ENCODE measurements at places on chromosomes 4 and X. TPM values are rescaled to one million over a fixed set of nuclear protein-coding genes. Genes with fewer than 3 reads are reported as not detected.

DNA sequence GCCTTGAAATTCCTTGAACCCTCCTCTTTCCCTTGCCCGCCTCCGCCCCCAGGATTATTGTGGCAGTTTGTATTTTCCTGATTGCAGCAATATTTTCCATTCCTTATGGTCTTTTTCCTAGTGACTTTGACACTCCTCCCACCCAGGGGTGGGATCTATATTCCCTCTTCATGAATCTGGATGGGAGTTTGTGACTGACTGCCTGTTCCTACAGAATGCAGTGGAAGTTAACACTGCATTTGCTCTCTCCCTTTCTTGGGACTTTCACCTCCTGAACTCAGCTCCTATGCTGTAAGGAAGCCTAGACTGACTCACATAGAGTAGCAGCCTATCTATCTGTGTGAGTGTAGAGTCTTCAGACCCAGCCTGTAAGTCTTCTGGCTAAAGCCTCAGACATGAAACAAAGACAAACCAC, 2.2 kb downstream of the FUNDC2 start:
- DNase-seq = peak; percentile 60

- no peak for DNase-seq
These were observed 256.2 kb downstream of the TRAM1L1 start for GRCh38 chr4:116829187-116829586.

GRCh38 chr4:81350040-81350439, 121.7 kb downstream of the RASGEF1B start:
- no peak for DNase-seq

HSD17B11 gene
- 37.0 TPM for total RNA-seq

AR gene
- 4.8 TPM for total RNA-seq

IQSEC2 gene
- 10.2 TPM for total RNA-seq

GRCh38 chrX:1502241-1502640, 34.7 kb downstream of the P2RY8 start:
- DNase-seq = no peak

DNA sequence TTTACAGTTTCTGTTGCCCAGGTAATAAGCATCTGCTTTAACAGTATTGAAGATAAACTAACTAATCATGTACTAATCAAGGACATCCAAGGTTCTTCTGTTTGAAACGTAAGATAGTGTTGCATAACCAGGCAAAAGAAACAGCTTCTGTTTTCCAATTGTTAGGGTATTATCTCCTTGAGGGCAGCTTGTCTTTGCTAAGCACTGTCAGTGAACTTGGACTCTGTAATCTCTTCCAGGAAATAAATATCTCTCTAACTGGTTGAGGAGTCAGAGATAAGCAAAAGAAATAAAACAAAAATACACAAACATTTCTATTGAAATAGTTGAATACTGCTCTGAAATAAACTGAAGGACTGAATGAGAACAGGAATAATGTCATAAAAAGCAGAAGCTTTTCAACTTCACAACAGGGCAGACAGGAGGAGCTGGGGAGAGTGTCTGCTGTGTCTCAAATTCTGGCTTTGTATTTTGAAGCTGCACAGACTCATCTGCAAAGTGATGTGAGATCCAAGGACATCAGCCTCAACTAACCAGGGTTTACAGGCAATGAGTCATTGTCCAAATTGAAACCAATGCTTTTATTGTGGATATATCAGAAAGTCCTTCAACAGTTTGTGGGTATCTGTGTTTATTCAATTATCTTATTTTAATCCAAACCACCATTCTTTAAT, 1253.0 kb upstream of the PCDH7 start:
- no peak for DNase-seq

GRCh38 chrX:117995378-117995777, 121.2 kb downstream of the KLHL13 start:
- no peak for DNase-seq

- DNase-seq = no peak
These were observed 75.3 kb downstream of the DHRSX start for GRCh38 chrX:2425286-2426071.

TRO gene
- total RNA-seq = 15.0 TPM
